Fibroblast of skin of right biceps (primary cell): ENCODE measurements at places on chromosomes 5 and 9.

DNA sequence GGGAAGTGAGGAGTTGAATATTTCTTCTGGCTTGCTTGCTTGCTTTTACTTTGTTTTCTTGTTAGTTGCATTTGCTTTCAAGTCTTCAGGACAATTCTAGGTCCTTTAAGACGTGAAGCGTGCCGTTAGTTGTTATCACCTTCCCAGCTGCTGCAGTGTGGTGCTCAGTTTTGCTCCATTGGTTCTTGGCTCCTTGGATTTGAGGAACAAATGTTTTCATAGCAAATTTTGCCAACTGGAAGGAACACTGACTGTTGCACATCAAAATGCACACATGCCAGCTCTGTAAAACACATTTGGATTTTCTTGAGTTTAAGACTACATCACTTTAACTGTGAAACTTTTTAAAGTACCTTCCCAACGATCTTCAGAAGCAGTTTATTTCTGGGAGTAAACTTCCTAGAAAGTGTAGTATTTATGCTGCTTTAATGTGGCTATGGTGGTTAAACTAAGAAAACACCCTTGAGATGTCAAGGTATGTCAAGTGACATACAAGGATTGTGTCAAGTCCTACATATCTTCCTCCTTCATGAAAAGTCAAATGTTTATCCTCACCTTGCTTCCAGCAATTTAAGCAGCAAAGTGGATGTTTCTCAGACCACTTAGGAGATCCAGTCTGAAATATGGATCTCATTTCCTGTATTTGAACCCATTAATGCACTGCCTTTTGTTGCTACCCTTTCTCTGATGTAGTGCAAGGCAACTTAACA, 24.9 kb downstream of the MOCS2 start:
- no peak for DNase-seq

GRCh38 chr5:132420706-132421272, 51.3 kb downstream of the SLC22A5 start:
- DNase-seq: no peak

DNA sequence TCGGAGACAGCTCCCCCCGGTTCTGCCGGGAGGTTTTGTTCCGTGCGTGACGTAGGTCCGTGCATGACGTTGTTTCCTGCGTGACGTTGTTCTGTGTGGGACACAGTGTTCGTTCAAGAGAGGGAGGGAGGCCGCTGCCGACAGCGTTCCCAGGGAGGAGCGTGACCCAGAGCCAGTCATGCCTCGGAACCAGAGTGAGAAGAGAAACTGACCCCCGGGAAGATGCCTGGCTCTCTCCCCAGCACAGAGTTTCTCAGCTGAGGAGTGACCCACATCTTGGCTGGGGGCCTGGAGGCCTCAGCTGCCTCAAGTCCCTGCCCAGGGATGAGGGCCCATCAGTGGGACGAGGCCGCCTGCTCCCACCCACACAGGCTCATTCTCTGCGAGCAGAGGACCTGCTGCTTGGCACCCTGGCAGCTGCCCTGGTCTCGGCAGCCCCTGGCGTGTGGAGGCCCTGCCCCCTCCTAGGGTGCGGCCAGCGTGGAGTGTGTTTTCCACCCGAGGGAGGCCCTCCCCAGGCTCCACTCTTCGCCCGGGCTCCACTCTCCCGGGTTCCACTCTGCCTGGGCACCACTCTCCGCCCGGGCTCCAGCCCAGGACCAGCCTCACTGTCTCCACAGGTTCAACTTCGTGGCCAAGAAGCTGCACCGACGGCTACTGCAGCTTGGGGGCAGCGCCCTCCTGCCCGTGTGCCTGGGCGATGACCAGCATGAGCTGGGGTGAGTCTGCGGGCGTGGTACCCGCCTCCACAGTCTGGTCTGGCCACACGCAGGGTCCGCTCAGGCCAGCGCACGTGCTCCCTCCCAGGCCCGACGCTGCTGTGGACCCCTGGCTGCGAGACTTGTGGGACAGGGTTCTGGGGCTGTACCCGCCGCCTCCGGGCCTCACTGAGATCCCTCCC, 7.9 kb downstream of the NDOR1 start:
- no peak for DNase-seq

DNA sequence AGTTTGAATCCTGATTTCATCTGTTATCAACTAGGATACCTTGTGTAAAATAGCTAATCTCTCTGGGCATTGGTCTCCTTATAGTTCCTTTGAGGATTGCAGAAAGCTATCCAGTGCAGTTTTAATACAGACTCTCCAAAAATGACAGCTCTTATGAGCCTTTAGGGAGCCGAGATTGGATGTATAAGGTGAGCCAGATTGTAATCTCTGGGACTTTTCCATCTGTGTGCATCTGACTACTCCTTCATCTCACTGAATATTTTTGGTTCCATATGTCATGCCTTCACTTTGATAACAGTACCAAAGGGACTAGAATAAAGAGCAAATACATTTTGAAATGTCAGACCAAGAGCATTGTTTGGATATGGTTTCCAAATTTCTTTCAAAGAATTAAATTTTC, 367.2 kb downstream of the TMEM232 start:
- DNase-seq: no peak

DNA sequence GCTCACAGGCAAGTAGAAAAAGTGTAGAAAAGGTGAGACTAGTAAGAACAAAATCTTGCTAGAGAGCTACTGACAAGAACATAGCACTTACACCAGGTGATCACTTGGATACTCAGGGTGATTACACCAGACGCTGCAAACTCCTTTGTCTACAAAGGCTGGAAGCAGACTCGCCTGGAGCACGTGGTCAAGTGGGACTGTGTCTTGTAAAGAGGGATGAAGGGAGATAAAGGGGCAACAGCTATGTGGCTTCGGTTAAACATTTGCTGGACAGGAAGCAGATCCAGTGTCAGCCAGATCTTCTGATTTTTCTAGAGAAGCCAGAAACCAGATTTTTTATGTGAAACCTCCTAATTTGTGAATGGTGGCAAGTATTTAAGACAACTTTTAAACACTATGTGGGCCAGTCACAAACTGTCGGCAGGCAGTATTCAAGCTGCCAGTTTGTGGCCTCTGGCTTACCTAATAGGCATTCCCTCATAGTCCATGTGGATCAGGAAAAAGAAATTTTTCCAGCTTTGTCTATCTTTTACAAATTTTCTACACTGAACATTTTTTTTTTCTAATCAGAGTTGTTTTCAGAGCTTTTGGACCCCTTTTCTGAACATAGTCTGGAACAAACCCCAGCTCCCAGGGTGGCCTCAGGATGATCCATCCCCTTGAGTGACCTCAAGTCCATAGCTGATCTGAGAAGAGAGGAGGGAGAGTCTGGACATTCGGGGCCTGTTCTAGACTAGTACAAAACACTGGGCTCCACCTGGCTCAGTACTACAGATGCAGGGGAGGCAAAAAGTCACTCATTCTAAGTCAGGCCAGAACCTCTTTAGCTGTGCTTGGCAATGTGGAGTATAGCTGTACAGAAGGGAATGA, 262.9 kb downstream of the ARRDC3 start:
- DNase-seq: no peak

- no peak for DNase-seq
Observed at GRCh38 chr9:116944714-116945534, 257.8 kb downstream of the TRIM32 start.

DNA sequence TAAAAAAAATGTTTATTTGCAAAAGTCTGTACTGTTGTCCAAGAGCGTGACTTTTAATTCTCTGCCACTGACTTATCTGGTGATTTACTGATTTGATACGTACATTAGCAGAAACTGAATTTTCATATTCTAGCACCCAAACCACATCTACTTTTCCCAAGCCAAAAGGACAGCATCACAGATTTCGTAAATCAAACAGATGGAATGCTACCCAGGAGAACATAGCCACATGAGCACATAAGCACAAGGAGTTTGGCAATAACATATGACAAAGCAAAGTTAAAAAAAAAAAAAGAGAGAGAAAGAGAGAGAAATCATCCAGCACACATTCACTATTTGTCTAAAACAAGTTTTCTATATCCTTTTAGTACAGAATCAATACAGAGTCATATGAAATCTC, 83.7 kb downstream of the HINT1 start:
- peak; percentile 69 for DNase-seq
